ENCODE measurements at places on chromosomes 4 and X. TPM values are rescaled to one million over a fixed set of nuclear protein-coding genes. Genes with fewer than 3 reads are reported as not detected.

VSIG4 gene
- polyA plus RNA-seq = 17.5 TPM

AADAT gene
- polyA plus RNA-seq = 0.99 TPM

CLTRN gene
- 0.07 TPM for polyA plus RNA-seq

DNA sequence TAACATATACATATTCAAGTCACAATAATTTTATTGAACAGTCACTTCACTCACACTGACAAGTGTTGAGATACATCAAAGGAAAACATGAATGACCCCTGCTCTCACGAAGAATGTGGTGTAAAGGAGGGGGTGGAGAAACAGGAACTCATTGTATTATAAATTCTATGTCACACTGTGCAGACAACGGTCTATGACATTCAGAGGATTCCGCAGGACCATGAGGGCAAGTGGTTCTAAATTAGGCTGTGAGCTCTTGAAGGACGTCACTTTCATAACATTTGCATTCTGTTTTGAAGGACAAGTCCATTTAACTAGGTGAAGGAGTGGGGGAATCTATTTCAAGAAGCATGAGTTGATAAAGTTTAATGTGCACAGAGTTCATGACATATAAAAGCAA lies 415.2 kb upstream of the HS3ST1 start:
- no peak for DNase-seq

DNA sequence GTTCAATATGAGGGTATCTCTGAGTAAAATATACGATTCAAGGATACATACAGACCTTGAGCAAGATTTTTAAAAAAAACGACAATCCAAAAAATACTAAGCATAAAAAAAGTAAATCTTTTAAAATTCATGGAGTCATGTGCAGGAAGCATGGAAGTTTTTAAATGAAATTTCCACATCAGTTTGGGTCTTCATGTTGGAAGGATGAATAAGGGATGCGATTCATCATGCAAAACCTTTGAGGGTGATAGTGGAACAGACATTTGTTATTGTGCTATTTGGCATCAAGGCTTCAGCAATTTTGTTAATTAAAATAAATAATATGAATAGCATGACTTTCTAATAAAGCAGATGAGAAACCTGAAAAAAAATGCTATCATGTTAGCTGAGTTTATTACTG lies 815.0 kb upstream of the PCDH10 start:
- no peak for DNase-seq

DNA sequence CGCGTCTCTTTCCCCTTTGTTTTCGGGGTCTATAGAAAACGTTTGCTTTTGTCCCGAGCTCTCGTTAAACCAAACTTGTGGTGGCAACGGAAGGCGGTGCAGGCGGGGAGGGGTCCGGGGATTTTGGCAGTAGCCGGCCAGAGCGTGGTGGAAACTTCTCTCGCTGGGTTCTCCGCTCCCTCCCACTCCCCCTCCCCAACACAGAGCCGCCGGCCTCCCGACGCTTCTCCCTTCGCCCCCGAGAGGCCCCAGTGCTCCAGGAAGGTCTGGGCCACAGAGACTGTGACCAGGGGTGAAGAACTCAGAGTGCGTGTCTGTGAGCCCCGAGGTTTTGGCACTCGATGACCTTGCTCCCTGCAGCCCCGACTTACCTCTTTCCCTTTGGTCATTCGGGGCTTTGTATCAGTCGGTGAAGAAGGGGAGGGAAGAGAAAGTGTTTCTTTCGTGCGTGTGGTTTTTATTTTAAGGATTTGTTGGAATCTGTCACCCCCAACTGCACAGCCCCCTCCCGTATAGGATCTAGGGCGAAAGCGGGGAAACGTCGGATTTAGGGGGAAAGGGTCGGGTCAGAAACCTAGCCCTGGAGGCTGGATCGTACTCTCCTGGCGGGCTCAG lies 9.0 kb upstream of the BCOR start:
- no peak for DNase-seq

Measured in heart right ventricle (tissue), 16 donors.